ENCODE measurements at places on chromosomes 4 and X. TPM values are rescaled to one million over a fixed set of nuclear protein-coding genes. Genes with fewer than 3 reads are reported as not detected.

DNA sequence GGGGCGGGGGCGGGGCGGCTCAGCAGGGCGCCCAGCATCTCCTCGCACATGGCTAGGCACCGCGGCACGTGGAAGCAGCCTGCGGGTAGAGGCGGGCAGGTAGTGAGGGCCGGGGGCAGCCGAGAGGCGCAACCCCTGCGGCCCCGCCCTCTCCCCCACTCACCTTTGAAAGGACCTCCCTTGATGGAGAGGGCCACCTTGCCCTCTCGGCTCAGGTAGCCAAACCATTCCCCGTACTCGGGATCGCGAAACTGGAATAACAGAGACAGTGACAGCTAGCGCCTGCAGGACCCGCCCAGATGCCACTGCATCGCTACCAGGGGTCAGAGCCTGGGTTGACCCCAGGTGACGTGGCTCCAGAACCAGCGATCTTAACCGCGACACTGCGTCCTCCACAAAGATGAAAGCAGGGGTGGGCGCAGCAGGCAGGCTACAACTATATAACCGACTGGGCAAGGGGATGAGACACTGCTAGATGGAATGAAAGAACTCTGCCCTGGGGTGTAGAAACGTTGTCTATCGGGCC, 552 bp upstream of the NAA10 start:
- no peak for DNase-seq

DNA sequence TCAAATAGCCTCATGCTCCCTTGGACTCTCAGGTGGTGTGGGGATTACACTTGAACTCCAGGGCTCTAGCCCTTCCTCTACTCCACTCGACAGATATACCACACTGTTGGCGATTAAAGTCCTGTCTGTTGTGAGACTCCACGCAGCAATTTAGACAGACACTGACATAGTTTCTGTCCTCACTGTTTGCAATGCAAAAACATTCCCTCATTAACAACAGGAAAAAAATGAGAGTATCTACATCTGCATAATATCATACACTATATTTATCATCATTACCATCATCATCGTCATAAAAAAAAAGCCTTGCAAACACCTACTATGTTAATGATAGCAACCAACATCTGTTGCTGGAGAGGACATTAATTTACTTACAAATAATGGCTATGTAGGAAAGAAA, 132.4 kb downstream of the RASL11B start:
- DNase-seq, result no peak

GRCh38 chrX:130086447-130087206, 23.7 kb downstream of the ELF4 start:
- DNase-seq, result no peak

GRCh38 chr4:165563851-165564250, 185.0 kb downstream of the CPE start:
- no peak for DNase-seq

The TREX2 gene
- 0.19 TPM for total RNA-seq

The COX7B2 gene
- total RNA-seq, result not detected

The GLOD5 gene
- not detected for total RNA-seq

All from Right ventricle myocardium superior (tissue), 1 donor.